Left colon (tissue), 2 donors: ENCODE measurements at places on chromosomes 11 and 22.

DNA sequence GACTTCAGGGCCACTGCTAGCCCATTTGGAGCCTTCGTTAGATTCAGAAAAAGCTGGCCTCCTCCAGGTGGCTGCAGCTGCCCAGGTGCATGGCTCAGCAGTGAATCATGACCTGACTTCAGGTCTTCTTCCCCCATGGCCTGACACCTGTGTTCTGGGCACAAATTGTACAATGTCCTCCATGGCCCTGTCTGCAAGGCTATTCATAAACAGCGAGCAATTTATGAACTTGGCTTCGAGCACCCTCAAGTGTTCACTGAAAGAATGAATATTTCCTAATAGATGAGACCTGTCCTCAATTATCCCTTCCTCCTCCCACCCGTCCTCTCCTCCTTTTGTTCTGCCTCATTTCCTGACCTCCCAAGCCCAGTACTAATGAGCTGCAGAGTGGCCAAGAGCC, 12.2 kb upstream of the VPS37C start:
- no peak for DNase-seq

DNA sequence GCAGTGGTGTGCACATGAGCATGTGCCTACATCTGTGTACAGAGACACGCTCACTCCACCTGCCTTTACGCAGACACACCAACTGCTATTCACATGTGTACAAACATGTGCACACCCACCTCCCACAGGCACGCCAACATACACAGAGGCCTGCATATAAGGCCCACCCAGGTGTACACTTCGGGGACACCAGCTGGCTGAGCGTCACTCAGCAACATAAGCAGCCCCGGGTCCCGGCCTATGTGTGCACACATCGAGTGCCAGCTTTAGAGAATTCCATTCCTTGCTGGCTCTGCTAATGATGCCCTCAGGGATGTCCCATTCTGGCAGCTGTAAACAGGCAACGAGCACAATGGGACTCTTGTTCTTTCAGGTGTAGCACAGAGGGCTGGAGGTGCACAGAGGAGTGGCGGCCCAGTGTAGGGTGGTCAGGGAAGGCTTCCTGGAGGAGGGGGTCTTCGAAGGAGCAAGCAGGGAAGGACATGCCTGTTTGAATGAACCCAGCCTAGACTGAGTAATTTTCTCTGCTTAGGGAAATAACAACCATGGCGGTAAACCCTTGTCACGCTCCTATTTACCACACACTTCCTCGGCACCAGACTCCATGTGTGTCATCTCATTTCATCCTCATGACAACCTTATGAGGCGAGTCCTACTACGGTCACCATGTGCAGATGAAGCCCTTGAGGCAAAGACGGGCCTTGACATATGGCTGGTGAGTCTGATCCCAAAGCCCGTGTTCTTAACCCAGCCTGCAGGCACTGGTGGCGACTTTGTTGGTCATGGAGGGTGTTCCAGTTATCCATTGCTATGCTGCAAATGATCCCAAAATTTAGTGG, 35.1 kb downstream of the RPL3 start:
- DNase-seq: no peak

- DNase-seq: peak; percentile 85
Measured at GRCh38 chr11:45252134-45252856, 33.8 kb downstream of the SYT13 start.

DNA sequence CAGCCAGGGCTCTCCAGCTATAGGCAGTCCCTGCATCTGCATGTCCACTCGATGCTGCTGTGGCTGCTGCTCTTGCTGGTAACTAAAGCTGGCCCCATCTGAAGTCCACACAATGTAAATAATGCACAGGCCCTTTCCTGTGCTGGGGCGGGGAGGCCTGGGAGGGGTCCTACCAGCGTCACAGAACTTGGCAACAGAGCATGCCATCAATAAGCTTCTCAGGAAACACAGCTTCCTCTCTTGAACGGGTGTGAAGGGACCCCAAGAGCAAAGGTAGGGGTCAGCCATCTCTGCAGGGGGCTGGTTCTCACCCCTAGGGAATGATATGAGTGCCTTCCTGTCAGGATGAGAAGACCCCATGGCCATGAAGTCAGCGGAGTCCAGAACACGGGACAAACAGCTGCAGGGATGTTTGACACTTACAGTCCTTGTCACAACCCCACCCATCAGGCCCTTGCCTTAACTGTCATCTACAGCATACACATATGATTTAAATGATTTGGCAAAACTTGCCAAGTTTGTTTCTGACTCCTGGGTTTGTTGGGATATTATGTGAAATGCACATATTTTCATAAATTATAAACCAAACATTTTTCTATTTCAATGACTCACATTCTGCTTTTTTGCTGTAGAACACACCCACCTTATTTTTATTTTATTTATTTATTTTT, 39.1 kb upstream of the LYVE1 start:
- DNase-seq: no peak

GRCh38 chr11:1352696-1353382, 36.9 kb upstream of the BRSK2 start:
- peak; percentile 0 for DNase-seq

DNA sequence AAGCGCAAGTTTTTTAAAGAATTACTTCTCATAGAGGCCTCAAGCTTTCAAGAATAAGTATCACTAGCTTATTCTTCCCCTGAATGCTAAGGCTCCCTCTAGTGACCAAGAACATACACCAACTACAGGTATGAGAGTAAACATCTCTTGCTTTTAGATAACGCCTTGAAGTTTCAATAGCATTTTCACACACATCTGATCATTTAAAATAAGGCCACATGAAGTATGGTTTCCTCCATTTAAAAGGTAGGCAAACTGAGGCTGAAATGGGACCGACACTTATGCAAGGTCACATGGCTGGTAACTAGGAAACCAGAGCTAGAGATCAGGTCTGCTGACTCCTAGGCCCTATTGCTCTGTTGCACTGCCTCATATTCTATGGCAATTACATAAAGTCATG, 66.5 kb downstream of the CCDC34 start:
- DNase-seq: no peak

- no peak for DNase-seq
Measured at GRCh38 chr11:86524620-86525352, 147.6 kb downstream of the ME3 start.

- DNase-seq: no peak
Measured at GRCh38 chr22:23815541-23816155, 23.2 kb downstream of the DERL3 start.

DNA sequence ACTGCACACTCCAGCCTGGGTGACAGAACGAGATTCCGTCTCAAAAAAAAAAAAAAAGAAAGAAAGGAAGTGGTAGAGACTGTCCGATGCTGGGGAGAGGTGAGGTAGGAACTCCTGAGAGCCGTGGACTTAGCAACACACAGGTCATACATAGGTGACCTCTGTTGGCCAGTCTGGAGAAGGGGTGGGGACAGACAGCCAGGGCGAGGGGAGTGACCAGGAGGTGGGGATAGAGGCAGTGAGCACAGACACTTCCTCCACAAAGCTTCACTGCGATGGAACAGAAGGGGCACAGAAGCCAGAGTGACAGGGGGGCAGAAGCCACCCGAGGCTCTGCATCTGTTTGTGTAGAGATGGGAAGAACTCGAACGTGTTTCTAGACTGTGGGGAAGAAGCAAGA, 47.1 kb downstream of the MYH9 start:
- DNase-seq: no peak

GRCh38 chr11:10786451-10786850, 22.3 kb downstream of the EIF4G2 start:
- DNase-seq: no peak

DNA sequence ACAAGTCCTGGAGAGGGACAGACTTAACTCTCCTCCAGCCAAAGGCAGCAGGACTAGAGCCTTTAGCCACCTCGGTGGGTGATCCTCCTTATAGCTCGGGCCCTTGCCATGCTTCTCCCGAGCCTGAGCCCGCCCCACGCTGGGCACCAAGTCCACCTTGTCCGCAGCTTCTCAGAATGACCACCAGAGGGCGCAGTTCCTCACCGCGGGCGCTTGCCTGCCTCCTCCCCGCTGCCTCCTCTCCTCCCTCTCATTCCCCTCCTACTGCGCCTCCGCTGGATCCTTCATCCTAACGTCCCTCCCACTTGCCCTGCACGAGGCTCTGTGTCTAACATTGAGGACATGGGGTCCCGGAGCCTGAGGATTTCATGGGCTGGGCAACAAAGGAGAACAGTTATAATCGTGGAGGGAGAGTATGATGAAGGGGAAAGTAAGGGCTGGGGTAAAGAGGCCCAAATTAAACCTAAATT, 11.3 kb upstream of the MOGAT2 start:
- peak; percentile 70 for DNase-seq

- DNase-seq: no peak
Measured at GRCh38 chr11:79110321-79110720, 330.5 kb downstream of the TENM4 start.

DNA sequence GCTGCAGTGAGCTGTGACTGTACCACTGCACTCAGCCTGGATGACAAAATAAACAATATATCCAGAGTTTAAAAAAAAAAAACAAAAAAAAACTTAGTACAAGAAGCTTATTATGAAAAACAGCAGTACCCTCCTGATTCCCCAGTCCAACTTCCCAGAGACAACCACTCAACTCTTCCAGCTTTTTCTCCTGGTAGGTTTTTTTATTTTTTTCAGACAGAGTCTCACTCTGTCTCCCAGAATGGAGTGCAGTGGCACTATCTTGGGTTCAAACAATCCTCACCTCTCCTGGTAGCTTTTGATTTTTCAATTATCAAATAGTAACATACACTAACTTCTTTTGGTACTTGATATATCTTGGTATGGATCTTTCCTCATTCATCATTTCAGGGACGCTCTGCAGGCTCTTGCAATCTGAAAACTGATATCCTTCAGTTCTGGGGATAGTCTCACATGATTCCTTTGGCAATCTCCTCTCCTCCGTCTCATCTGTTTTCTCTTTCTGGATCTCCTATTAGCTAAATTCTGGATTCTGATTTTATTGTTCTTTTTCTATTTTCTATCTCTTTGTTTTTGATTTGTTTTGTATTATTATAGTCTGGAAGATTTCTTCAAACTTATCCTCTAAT, 44.9 kb downstream of the ALG9 start:
- DNase-seq: no peak

DNA sequence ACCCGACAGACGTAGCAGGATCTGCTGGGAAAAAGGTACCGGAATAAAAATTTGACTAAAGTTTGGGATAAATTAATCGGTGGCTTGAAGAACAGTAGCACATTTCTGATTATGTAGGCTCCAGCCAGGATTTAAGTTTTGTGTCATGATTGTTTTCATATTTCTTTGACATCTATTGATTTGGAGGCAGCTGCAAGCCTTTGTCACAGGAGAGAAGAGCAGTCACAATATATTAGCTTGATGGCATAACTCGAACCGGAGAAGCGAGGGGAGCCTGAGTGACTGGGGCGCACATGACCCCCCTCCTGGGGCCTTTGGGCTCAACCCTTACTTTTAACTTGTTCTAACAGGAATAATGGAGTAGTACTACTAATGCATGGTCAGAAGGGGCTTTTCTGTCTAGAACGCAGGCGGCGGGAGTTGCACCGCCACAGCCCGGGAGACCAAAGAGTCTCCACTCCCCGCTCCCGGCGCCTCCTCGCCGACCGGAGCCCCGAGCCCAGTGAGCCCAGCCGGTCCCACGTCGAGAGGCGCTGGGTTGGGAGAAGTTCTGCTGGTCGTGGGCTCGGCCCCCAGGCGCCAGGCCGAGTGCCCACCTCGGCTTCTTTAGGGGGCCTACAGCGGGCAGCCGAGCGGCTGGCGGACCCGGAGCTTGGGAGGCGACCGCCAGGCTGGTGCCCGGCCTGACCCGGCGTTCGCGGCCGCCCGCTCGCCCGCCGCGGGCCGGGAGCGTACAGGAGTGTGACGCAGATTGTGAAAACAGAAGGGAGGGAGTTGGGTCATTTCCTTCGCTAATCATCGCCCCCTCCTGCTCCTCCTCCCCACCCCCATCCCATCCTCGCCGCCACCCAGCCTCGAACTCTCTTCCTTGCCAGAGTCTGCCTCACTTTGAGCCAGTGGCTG, 15.7 kb upstream of the PAX6 start:
- no peak for DNase-seq

DNA sequence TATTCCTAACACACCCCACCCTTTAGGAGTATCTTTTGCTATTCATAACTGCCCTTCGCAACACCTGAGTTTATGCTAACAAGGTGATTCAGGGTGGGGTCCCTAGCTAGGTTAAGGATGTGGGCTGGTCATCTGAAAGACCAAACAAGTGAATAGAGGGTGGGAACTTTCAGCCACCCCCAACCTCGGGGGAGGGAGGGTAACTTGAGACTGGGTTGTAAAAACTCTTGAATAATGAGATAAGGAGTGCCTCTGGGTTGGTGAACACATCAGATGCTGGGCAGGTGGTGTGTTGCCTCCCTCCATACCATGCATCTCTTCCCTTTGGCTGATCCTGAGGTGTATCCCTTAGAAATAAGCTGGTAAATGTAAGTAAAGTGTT, 111.5 kb downstream of the SWAP70 start:
- DNase-seq: no peak

- DNase-seq: no peak
Measured at GRCh38 chr11:12123273-12123672, 12.9 kb downstream of the MICAL2 start.

DNA sequence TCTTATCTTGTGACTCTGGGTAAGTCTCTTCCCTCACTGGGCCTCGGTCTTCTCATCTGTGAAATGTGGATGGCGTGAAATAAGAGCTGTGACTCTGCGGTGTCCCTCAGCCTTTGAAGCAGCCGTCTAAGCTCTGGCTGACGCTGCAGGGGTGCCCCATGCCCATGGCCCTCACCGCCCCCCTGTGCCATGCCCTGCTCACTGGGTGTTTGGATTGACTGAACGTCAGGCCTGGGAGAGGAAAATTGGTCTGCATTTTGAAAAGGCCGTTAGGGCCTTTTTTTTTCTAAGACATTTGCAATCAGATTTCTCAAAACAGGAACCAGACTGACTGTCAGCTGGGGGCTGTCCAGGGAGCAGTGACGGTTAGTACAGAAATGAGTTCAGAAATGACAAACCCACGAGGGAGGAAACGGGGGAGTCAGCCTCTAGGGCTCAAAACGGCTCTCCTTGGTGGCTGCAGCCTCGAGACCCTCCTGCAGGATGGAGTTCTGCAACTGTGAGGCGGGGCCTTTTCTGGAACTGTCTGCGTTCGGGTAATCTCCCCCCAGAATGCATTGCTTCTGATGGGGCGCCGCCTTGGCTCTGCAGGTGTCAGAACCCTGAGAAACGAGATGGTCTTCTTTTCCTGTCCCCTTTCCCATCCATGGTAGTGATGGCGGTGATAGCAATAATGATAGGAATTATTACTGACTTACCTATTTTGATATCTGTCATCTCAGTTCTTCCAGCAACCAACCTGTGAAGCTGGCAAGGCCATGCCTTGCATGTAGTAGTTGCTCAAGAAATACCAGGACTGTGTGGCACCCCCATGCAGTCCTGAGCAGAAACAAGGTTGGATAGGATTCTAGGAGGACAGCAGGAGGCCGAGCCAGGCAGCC, 2.0 kb downstream of the GRK2 start:
- peak; percentile 52 for DNase-seq

- peak; percentile 50 for DNase-seq
Measured at GRCh38 chr11:9264316-9265210, 587 bp downstream of the DENND5A start.

DNA sequence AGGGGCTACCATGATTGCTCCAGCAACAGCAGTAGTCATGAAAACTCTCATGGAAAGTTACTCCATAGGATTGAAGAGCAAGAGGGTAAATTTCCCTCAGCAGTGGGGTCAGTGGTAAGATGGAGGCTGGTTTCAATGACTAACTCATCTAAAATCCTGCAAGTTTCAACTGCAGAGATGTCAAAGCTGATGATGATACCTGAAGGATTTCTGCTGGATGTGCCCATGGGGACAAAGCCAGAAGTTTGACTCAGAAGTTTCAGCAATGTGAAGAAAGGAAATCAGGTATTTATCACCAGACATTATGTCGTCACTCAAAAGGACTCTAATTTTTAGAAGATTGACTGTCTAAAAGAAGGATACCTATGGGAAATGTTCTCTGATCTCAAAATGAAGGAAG, 29.1 kb downstream of the RAB38 start:
- no peak for DNase-seq

GRCh38 chr22:40668611-40669411, 10.5 kb upstream of the MCHR1 start:
- no peak for DNase-seq
